ENCODE measurements at places on chromosomes 13 and 19. TPM values are rescaled to one million over a fixed set of nuclear protein-coding genes. Genes with fewer than 3 reads are reported as not detected.

- no peak for DNase-seq
Observed at GRCh38 chr13:113113846-113114271, 8.3 kb downstream of the F7 start.

DNA sequence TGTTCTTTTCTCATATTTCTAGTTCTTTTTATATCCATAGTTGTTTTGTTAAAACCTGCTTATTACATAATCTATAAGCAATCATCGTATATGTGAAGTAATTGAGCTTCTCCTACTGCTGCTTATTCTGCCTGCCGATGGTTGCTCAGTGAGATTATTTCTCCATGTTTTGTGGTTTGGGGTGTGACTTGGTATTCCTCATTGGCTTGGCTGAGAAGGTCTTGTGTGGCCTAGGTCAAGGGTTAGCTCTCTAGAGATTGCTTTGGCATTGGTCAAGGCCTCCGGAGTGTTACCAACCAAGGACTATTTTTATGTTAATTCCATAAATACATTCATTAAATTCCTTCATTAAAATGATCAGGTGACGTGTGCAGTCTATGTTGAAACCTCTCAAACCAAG, 302.8 kb downstream of the MYO16 start:
- no peak for DNase-seq

Gene LEUTX
- not detected for total RNA-seq

- DNase-seq, result no peak
Observed at GRCh38 chr19:16355293-16356043, 30.8 kb downstream of the KLF2 start.

Gene CBLC
- total RNA-seq, result 1.8 TPM

DNA sequence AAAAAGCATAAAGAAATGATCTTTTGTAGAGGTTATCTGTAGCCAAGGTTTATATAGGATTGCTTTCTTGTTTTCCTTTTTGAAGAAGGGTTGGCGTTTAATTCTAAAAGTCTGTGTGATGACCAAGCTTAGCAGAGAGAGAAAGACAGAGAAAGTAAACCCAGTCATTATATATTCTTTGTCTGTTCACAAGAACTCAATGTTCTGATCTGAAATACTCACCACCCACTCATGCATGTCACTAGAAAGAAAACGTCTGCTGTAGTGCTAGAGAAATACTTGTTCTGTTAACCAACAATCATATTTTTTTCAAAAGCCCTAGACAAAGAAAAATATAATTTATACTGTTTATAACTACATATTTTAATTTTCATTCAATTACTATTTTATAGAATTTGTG, 173.7 kb upstream of the SLITRK5 start:
- no peak for DNase-seq

- no peak for DNase-seq
Observed at GRCh38 chr19:40539070-40539469, 37.6 kb upstream of the SHKBP1 start.

- DNase-seq, result no peak
Observed at GRCh38 chr13:44617648-44618047, 41.5 kb upstream of the TSC22D1 start.

DNA sequence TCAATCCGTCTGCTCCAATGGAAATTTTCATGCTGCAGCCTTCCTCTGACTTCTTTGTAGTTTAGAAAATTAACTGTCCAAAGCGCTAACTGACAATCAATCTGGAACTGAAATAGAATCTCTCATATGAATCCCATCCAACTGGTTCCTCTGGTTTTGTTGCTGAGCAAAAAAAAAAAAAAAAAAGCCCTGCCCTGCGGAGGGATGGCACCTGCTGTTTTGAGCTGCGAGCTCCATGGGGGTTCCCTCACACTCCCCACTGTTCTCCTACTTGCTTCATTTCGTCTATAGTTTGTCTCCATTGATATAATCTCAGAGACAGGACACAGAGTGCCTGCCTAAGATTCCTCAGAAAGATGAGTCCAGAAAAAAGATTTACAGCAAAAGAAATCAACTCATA, 33.4 kb downstream of the FAAP24 start:
- no peak for DNase-seq

GRCh38 chr19:17778251-17778967, 16.5 kb upstream of the B3GNT3 start:
- DNase-seq, result peak; percentile 40

GRCh38 chr13:85586422-85586831, 212.8 kb downstream of the SLITRK6 start:
- DNase-seq, result no peak

DNA sequence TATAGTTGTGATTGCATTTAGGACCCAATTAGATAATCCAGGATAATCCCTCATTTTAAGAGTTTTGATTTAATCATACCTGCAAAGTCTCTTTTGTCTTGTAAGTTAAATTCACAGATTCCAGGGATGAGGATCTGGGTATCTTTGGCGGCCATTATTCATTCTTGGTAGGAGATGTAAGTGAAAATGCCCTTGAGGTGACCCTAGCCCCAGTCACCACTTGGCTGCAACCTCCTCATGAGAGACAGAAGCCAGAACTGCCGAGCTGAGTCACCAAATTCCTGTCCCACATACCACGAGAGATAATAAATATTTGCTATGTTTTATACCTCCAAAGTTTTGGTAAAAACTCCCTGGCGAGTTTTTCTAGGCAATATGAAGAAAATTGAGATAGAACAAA, 389.4 kb downstream of the RFC3 start:
- DNase-seq, result no peak

- DNase-seq, result no peak
Observed at GRCh38 chr19:2070436-2070827, 19.4 kb upstream of the MKNK2 start.

- no peak for DNase-seq
Observed at GRCh38 chr13:66520511-66521355, 709.4 kb downstream of the PCDH9 start.

GRCh38 chr19:51703575-51704515, 10.7 kb downstream of the SPACA6 start:
- peak; percentile 77 for DNase-seq

DNA sequence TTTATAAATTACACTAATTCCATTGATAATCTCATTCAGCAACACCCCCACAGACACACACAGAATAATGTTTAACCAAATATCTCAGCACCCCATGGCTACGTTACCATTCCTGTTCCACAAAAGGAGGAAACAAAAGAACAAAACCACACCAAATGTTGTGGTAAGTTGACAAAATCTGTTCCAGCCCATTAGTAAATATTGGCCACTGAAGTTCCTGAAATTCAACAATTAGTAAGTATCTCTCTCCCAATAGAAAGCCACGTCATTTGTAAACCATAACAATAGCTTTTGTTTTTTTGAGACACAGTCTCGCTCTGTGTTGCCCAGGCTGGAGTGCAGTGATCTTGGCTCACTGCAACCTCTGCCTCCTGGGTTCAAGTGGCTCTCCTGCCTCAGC, 2.3 kb upstream of the FCAR start:
- DNase-seq, result no peak

Gene KLK15
- not detected for total RNA-seq

Gene ZNF222
- 6.2 TPM for total RNA-seq

DNA sequence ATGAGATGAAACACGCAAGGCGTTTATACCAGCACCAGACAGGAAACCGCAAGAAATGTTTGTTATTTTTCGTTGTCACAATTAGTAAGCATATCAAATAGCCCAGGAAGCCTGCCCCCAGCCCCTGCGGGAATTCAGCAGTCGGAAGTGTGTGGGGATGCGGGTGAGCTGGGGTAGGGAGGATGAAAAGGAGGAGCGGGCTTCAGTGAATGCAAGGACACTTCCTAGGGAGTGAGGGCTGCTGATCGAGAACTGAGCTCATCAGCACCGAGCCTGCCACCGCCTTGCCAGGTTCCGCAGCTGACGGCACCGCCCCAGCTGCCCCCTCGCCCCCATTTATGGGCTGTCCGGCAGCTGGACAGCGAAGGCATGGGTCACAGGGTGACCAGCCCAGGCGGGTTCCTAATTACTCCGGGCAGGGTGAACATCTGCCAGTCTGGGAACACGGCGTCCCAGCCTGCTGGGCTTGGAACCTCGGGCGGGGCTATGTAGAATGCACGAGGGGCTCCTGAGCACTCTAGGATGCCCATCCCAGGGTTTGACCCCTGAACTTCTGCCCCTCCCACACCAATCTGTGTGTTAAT, 1.6 kb upstream of the BEST2 start:
- no peak for DNase-seq

- no peak for DNase-seq
Observed at GRCh38 chr19:49297403-49297802, 27.6 kb downstream of the SLC6A16 start.

GRCh38 chr13:45063261-45063860, 56.9 kb upstream of the GTF2F2 start:
- no peak for DNase-seq

Gene FBN3
- 0.20 TPM for total RNA-seq

Gene S1PR4
- not detected for total RNA-seq

DNA sequence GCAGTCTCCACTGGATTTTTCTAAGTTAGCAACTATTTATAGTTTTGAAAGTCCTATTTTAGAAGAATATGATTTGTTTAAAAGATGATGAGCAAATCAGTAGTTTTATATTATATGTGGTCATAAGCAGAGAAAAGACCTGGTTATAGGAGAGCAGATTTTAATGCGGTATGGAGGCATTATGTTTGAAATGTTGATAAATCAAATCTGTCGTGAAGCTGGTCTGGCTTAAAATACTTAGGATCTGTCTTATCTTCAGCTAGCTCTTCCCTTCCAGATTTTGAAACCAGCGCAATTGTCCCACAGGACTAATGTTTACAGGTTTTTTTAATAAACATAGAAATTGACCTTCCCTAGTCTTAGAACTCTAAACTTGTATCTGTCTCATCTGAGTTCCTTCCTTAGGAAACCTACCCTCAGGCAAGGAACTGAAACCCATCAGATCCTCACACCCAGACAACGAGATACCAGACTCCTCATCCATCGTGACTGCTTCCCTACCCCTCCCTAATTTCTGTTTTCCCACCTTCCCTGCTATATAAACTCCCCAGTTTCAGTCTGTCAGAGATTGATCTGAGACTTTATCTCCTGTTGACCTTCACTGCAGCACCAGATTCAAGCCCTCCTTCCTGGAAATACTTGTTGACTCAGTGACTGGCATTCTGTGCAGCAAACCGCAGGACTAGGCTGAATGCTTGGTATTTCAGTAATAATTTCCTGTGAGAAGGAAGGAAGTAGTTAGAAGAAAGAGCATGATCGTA, 37.8 kb upstream of the CXCL17 start:
- DNase-seq, result peak; percentile 93

Gene MBD3L3
- not detected for total RNA-seq

- DNase-seq, result no peak
Observed at GRCh38 chr13:53642306-53642705, 613.7 kb downstream of the OLFM4 start.

Gene NCAN
- not detected for total RNA-seq

Gene CEACAM4
- total RNA-seq, result not detected

GRCh38 chr13:71546881-71547280, 320.1 kb downstream of the DACH1 start:
- DNase-seq, result no peak

- DNase-seq, result peak; percentile 16
Observed at GRCh38 chr19:17107546-17108452, 32.2 kb downstream of the MYO9B start.

Gene CGB5
- total RNA-seq, result not detected

Gene TRPM4
- total RNA-seq, result 1.9 TPM

- DNase-seq, result no peak
Observed at GRCh38 chr13:72514146-72514545, 213.3 kb downstream of the MZT1 start.

DNA sequence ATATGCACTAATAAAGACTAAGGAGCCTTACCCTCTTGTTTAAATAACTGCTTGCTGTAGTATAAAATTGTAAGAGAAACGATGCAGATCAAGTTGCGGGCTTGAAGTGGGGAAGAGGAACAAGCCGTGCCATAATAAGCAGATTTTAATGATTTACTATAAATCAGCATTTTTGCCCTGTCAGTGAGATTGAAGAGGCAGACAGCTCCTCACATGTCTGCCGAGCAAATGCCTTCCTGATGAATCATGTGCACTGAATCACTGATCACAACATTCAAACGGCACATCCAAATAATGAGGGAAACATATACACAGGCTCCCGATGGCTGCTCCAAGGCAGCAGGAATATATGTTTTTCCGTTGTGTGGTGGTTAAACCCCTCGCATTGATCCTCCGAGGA, 282.9 kb downstream of the TSHZ3 start:
- DNase-seq, result no peak

DNA sequence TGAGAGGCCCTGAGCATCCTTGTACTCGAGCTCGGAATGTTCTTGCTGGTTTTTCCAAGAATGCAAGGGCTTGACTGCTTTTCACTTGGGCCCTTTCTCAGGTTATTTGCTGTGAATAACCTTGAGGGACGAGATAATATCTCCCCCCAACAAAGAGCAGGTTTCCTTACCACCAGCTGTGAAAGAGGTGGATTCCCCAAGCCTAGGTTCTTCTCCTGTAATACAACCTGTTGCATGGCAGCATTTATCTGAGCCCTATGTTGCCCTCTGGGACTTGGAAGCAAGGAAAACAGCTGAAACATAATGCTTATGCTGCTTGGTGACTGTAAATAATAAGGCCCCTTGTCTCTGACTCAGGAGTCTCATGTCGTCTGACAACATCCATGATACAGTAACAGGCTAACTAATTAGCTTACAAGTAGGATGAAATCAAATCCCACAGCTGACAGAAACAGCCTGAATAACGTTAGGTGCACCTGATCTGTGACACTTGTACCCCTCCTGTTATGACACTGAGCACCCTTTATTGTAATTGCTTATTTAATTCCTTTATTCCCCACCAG, 43.6 kb upstream of the RCBTB2 start:
- no peak for DNase-seq

DNA sequence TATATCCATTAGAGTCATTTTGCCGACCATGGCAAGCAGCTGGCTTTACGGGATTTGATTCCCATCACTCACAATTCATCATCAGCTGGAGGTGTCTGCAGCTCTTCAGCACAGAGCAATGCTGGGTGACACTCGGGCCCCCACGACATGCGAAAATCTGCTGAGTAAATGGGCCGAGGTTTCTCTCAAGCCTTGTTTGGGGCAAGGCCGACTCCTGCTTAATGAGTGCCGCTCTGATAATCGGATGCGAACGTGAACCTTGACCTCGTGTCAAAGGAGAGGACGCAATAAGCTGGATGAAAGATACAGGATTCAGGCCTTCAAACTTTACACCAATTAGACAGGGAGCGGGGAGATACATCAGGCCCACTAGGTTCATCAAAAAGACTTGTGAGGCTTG, 65.2 kb downstream of the GGACT start:
- no peak for DNase-seq

GRCh38 chr13:38700051-38700450, 13.2 kb downstream of the FREM2 start:
- no peak for DNase-seq

Gene CATSPERD
- not detected for total RNA-seq

- no peak for DNase-seq
Observed at GRCh38 chr19:5054551-5055456, 85.9 kb downstream of the KDM4B start.

Gene SUGP2
- total RNA-seq, result 32.3 TPM
